ENCODE measurements at places on chromosomes 5 and 9.

GRCh38 chr5:108639366-108639765 is 108.3 kb upstream of the FER start:
- DNase-seq, result no peak

DNA sequence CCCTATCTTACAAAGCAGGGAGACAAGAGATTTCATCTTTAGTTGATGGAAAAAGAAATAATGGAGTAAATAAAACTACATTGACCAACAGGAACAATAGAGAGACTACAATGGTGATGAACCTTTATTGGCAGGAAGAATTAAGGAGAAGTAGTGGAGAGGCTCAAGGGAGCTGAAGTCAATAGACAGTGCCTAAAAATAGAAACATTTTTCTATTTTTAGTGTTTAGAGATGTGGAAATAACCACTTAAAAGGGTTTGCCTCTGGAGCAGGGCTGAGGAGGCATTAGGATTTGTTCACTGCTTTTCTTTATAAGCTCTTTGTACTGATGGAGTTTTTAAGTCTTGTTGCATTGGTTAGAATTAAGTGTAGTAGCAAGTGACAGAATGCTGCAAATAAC is 98.4 kb upstream of the ERCC6L2 start:
- no peak for DNase-seq

DNA sequence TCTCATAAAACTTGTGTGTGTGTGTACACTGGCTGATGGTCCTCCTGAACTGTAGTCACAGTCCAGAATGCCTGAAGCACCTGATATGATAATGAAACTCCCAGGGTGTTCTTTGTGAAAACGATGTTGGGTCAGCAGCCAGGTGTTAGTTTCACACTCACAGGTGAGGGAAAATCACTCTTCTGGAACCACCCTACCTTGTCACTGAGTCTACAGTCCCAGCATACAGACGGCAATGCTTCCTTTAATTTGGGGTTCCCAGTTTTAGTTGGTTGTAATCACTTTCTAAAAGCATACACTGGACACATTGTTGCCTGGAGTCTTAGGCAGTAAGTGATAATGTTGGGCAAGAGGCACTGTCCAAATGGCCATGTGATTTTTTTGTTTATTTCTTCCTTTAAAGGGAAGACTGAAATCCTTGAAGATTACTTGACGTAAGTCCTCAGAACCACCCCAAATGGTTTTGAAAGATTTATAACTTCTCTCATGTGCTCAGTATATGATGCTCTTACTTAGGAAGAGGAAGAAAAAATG is 18.2 kb upstream of the MGAT1 start:
- DNase-seq, result no peak

DNA sequence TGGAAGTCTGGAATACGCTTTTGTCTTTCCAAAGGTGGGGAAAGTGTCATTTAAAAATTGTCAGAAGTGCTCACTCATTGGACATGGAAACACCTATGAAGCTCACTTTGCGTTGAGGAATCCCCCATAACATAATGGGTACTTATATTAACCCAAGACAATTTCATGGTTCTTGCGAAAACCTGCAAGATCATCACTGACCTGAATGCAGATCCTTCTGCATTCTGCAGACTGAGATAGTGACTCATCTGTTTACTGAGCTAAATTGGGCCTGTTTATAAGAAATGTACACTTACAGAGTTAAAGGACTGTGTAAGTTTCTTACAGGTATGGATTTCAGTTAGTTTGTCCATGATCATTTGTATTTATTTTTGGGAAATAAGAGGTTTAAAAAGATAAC is 153.0 kb downstream of the HMHB1 start:
- DNase-seq, result no peak

DNA sequence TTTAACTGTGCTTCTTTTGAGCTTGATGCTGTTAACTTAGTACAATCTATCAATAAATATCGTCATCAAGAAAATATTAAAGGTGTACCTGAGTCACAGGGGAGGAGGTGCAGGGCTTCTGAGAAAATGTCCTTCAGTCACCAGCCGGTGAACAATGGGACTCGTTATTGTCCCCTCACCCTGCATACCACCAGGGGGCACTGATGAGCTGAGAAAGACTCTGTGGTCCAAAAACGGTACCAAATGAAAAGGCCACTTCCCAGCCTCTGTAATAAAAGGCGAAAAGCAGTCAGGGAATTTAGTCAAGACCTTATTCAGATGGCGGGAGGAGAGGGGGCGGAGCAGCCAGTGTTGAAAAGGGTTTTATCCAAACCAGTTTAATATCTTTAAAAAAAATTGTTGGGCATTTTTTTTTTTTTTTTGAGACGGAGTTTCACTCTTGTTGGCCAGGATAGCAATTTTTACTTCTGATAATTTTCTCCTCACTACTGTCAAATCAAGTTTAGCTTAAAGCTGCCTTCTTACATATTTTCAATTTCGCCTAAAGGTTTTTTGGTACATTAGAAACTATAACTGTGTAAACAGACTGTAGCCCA is 271.9 kb upstream of the ADAMTS16 start:
- DNase-seq, result no peak

DNA sequence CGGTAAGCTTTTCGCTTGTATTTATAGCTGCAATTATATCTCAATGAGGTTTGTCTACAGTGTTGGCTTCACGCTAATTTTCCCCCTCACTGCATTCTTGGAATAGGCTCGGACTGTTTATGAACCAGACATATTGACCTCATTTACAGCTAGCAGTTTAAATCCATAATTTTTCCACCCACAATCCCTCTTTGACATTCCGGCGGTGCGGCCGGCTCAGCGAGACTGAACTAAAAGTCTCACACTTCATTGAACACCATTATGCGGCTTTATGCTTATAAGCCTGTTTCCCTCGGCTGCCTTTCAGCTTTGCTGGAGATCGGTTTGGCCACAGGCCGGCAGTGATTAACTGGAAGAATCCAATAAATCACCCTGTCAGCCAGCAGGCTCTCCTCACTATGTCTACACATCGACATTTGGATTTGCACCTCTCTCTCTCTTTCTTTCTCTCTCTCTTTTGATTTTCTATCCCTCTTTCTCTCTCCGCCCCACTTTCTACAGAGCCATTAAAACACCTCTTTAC is 315.0 kb upstream of the TLE4 start:
- DNase-seq, result no peak

DNA sequence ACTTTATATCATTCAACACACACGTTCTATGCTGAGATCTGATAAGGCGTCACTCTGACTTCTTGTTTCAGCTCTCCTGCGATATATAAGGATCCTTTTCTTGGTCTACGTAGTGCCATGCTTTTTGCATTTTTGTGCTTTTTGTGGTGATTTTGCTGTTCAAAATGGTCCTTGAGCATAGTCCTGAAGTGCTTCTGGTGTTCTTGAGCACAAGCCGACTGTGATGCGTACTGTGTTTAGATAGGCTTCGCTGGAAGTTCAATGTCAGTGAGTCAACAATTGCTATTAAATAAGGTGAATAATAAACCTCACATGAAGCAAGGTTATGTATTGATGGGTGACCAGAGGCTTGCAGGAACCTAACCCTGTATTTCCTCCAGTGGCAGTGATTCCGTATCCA is 46.8 kb downstream of the ACO1 start:
- no peak for DNase-seq

DNA sequence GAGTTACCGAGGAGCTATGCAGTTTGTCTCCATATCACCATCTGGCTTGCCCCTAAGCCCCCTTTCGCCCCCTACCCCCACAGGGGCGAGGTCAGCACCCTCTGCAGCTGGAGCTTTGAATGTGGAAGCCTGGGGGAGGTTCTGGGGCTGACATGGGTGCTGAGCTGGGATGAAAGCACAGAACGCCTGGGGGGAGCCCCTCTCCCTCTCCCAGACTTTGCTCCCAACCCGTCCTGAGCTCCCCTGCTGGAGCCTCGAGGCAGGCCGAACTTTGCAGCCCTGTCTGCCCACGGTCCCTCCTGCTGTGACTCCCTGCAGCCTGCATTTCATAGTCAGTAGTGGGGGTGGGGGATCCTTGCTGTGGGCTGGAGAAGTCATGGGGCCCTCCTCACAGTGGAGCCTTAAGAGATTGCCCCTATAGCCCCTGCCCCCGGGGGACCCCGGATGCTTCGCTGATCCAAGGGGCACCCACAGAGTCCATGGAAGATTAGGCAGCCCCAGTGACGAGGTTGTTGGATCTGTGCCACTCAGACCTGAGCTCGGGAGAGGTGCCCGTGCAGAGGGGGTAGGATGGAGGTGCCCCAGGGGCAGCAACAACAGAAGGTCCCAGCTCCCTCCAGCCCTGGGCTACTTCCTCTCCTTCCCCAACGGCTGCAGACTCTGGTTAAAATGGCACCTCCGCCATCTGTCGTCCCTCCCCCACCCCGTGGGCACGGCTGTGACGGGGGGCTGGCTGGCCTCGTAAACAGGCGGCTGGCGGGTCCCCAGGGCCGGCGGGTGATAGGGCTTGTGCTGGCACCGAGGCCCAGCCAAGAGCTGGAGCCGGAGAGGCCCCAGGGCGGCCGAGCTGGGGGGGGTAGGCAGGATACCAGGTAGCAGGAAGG is 162.0 kb downstream of the C9orf50 start:
- DNase-seq, result no peak

DNA sequence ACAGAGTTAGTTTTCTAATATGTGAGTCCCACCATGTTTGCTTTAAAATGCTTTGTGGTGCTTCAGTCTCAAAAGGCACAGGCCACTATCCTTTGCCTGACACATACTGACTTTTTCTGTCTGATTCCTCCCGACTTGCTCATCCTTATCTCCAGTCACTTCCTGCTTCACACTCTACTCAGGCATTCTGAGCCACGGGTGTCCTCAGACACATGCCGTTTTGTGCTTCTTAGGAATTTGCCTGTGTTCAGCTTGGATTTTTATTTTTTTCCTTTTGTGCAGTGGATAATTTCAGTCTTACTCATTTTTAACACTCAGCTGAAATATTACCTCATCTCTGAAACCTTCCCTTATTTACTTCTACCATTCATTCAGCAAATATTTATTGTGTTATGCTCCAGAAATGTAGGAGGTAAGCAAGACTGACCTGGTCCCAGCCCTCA is 54.1 kb downstream of the MAN2A1 start:
- no peak for DNase-seq

GRCh38 chr9:114461468-114461867 is 43.8 kb downstream of the WHRN start:
- no peak for DNase-seq

DNA sequence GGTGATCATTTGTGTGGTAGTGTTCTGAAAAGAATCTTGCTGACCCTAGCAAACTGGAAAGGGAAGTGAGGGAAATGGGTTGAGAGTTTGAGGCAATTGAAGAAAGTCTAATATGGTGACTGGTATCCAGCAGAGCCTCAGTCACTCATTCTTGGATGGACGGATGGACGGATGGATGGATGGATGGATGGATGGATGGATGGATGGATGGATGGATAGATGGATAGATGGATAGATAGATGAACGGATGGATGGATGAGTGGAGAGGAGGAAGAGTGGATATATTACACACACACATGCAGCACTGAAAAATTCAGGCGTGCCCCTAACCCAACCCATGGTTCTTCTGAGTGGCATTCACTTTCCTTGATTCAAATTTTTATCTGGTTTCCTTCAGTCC is 277.6 kb downstream of the EBF1 start:
- DNase-seq, result no peak

- DNase-seq, result no peak
Measured at GRCh38 chr5:100772006-100772405, 131.1 kb downstream of the ST8SIA4 start.

DNA sequence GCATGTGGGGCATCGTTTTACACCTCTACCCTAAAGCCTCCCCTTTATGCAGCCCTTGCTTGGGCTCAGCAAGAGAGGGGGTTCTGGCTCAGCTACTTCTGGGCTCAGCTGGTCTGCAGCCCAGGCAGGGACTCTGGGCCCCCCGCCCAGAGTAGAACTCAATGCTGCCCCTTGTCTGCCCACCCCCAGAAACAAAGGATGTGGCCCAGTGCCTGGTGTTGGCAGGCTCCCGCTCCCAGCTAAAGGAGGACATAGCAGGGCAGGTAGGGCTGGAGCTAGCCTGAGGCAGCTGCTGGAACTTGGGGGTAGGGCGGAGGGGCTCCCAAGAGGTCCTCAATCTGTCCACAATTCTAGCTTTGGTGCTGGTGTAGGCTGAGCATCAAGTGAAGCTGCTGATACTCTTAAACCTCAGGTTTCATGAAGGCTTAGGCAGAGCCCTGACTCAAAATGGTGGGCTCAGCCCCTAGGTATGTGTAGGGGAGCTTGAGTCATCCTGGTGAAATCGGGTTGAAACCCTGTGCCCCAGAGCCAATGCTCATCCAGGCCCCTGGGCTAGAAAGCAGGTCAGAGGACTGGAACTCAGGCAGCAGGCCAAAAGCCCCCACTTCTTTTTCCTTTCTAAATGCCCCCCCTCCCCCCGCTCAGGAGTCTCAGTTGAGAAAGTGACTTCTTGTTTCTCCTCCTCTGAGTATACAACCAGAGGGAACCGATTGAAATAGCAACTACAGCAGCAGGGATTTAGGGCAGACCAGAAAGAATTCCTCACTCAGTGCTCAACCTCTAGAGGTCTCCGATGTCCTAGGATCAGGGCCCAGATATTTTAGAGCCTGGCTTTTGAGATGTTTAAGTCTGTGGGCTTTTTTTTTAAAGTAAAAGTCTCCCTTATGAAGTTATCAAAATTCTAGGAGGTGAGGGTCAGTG is 11.4 kb downstream of the PSD2 start:
- DNase-seq, result no peak

DNA sequence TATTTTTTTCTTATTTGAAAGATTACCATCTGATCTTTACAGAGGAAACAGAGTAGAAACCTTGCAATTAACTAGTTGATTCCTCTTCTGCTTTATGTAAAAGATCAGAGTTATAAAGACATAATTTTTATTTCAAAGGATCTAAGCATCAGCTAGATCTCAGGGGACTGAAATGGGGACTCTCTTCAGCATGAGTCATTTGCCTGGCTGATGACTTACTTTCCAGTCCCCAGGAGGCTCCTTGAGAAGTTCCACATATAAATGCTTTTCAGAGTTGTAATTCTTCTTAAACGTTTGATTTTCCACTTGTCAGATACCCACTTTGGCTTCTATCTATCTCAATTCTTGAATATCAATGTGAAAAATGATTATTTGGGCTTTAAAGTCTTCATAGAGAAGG is 389.4 kb downstream of the RAB3C start:
- no peak for DNase-seq

GRCh38 chr5:75610201-75610600 is 1.1 kb upstream of the ANKDD1B start:
- no peak for DNase-seq

DNA sequence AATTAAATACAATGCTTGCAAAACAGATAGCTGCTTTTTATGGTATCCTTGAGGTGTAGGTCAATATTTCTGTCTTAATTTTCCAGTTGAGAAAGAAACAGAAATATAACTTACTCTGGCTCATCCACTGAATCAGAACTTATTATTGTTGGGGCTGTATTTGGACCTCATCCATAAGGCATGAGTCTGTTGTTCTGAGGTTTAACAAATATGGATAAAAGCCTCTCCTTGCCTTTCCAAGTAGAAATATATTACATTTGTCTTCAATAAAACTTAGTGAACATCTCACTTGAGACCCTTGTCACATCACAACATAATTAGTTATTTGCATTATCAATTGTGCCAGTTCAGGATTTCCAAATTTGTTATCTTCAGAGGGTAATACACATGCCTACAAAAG is 525.8 kb downstream of the AGTPBP1 start:
- DNase-seq, result no peak

Measured in cortex of kidney (tissue), 1 donor.